ENCODE measurements at places on chromosomes 4 and X. TPM values are rescaled to one million over a fixed set of nuclear protein-coding genes. Genes with fewer than 3 reads are reported as not detected.

DNA sequence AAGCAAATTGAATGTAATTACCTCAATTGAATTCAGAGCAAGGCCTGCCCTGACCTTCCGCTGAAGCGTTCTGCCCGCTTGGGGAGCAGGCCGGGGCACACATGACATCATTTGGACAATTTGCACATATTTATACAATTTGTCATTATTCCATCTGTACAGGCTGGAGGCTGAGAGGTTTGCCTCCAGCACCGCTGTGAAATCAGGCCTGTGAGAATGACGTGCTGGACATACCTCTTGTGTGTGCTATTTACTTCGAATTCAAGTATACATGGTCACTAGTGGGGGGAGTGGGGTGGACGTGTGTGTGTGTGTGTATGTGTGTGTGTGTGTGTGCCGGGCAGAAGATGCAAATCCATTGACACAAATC lies 285.6 kb downstream of the SHOX start:
- no peak for DNase-seq

DNA sequence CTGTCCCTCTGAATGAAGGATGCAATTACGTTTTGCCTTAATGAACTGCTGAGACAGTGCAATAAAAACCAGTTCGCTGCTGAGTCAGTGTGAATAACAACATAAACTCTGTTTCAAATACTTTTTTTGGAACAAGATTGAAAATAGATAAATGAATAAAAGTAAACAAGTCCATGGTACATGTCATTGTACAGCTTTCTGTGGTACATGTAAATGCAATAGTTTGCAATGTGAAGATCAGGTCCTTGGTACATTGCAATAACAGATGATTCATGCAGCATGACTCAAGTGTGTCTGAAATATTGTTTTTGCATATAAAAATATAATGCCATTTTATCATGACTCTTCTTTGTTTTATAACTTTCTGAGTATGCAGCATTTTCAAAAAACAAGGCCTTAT lies 193.4 kb upstream of the PACRGL start:
- DNase-seq: no peak

DNA sequence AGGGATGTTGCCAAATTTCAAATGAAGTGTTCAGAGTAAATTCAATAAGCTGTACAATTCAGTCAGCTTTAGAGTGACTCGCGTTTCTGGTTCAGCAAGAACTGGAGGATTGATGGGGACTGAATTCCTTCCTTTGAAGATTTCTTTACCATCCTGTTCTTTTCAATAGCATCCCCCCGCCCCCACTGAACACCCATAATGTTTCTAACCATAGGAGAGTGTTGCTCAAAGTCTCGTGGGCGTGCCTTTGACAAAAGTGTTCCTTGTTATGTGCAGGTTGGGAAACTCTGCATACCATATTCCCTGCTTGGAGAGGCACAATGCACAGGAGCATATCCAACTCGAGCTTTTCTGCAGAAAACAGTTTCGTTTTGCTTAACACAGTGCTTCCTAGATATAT lies 323.5 kb upstream of the CASK start:
- DNase-seq: no peak

DNA sequence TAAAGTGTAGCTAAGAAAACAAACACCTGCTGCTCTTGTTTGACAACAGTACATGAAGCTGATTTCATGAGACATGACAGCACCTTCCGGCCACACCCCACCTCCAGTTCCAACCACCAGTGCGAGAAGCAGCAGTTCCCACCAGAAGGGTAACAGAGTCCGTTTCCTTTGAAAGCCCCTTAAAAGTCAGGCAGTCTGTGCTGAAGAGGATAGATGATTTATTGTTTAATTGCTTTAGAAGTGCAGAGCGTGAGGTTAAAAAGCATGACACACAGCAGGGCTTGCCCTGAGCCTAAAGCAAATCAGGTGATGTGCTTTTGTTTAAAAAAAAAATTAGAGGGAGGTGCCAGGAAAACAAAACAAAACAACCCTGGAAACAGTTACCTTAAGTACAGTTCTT lies 82.6 kb downstream of the HADH start:
- no peak for DNase-seq

DNA sequence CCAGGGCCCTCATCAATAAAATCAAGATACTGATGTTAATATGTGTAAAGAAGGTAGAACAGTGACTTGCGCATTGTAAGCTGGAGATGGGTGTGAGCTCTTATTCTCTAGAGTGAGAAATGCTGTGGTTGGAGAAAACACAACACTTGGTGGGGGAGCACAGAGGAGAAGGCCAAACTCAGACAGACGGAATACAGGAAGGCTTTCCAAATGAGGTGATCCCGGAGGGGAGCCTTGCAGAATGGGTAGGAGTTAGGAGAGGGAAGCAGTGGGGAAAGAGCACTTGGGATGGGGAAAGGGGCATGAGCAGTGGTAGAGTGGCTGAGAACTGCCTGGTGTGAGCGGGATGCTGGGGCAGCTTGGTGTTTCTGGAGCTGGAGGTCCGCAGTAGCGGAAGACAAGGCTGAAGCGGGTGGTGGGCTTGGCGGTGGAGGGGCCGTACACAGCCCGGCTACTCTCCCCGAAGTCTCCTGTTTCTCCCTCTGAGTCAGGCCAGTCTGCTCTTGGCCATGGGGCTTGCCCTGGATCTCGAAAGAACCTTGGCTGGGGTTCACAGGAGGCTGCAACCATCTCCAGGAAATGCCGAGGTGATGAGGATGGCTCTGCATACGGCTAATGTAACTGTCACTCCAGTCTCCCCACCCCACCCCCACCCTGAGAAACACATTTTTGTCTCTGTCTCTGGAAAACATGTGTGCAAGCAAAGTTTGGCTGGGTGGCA lies 11.3 kb upstream of the PLAC1 start:
- DNase-seq: no peak

GRCh38 chrX:55004231-55004630 lies 4.1 kb downstream of the APEX2 start:
- no peak for DNase-seq

GRCh38 chr4:141047228-141047884 lies 85.9 kb downstream of the RNF150 start:
- no peak for DNase-seq

GRCh38 chrX:122579526-122579925 lies 604.6 kb upstream of the GRIA3 start:
- no peak for DNase-seq

- no peak for DNase-seq
Measured at GRCh38 chr4:3835527-3836405, 69.6 kb downstream of the ADRA2C start.

GRCh38 chrX:104284507-104284906 lies 29.8 kb upstream of the ESX1 start:
- DNase-seq: peak; percentile 14

- DNase-seq: no peak
Measured at GRCh38 chrX:18875256-18875878, 108.5 kb downstream of the PHKA2 start.

DNA sequence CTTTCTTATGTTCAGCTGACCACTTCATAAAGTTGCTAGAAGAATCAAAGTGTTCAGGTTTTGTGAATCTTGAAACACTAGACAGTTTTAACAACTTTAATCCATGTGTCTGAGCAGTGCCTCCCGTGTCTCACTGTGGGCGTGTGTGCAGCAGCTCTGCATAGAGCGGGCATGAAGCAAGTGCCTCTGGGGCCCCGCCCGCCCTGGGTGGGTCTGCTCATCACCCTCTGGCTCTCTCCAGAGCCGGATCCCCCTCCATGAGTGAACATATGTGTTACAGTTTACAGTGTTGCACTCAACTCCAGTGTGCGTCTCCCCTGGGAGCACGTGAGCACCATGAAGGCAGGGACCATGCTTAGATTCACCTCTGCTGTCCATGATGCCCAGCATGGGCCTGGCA lies 37.6 kb upstream of the CRMP1 start:
- DNase-seq: no peak

GRCh38 chr4:2154215-2154740 lies 87.6 kb downstream of the HAUS3 start:
- no peak for DNase-seq

DNA sequence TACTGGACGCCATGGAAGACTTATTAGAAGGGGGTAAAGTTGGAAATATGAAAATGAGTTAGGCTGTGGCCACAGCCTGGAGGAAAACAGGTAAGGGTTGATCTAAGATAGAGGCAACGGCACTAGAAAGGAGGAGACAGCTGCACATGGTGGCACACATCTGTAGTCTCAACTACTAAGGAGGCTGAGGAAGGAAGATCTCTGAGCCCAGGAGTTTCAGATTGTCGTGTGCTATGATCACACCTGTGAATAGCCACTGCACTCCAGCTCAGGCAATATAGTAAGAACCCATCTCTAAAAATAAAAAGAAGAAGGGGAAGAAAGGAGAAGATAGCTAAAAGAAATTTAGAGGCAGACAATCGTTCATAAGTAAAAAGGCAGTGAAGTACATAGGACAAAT lies 87.8 kb upstream of the SORBS2 start:
- DNase-seq: no peak

GRCh38 chr4:26837993-26838842 lies 22.4 kb upstream of the STIM2 start:
- no peak for DNase-seq

GRCh38 chr4:116724249-116724648 lies 361.1 kb downstream of the TRAM1L1 start:
- no peak for DNase-seq

DNA sequence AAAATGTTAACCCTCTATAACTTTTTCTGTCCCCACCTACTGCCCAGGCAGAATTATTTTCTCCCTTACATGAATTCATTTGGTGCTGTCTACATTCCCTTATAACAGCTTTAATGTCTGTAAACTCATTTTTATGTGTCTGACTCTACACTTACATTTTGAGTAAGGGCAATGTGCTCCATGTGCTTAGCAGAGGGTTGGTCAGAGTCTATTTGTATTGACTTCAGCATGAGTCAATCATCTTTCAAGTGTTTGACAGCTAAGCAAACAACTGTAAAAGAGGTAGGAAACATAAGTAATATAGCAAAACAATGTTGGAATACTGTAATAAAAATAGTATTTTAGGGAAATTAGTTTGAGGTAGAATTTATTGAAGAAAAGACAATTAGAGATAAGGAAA lies 6.3 kb downstream of the IL15 start:
- no peak for DNase-seq

- DNase-seq: no peak
Measured at GRCh38 chr4:138039010-138039409, 203.1 kb downstream of the SLC7A11 start.

DNA sequence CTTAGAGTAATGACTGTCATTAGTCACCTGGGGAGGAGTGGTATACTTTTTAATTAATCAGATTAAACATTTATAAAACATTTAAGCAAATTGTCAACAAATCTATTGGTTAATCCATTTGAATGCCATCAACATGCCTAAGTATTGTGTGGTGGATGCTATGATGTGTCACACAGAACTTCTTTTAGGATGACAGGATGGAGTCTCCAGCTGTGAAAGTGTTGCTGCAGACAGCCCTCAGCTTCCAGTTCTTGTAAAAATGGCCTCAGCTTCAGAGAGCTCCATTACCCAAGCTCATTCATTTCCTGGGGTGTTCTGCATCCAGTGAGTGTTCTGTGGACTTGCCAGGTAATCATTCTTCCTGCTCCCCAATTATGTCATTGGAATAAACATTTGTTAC lies 74.3 kb upstream of the CLNK start:
- DNase-seq: no peak

DNA sequence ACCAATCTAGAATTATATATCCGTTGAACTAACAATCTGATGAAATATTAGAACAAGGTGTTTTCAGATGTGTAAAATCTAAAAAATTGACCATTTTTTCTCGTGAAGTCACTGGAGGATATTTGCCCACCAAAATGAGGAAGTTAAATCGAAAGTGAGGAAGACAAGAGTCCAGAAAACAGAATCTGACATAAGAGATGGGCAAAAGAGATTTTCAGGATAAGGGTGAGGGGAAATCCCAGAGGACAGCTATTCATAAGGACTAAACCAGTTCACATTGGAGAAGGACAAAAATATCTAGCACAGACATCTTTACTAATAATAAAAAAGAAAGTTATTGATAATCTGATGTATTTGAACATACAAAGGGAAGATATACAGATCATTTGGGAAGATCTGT lies 18.7 kb upstream of the ALG13 start:
- no peak for DNase-seq

DNA sequence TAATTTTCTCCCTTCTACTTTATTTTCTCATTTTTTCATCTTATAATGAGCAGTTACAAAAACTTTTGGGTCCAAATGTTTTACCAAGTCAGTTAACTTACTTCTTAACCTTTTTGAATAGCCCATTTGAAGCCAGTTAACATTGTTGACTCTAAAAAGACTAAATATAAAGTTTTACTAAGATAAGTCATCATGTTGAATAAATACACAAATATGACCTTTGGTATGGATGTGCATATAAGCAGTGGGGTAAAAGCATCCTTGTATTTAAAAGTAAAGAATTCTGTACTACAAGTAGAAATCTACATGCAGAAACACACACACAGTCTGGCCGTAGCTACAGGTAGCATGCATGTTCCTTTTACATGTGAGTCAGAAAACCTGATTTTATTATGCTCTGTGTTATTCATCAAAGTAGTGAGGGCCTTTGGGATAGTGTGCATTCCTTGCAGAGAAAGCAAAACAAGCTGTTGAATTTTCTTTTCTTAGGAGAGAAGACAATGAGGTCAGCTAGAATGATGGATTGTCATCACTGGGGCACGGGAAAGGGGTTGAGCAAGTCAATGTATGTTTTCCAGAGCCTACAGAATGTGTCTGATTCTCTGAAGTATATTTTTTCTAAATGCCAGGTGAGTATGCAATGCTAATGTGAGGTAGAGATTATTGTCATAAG lies 533.2 kb upstream of the AGA start:
- DNase-seq: no peak

DNA sequence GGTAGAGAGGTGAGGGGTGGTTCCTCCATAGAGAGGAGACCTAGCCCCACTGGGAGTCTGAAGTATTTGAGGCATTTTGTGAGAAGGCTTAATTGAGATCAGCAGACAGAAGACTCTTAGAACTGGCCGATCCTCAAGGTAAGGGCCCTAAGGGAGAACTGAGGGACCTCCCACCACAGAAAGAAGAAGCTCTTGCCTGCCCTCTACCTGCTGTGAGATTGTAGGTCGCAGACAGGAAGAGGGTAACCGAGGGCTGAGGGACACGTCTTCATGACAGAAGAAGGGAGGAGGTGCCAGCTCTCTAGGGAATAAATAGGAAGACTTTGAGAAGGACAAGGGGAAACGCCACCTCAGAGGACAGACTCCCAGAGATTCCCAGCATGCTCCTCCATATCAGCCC lies 24.1 kb upstream of the MAGEC1 start:
- no peak for DNase-seq

GRCh38 chrX:41629539-41629938 lies 59.2 kb upstream of the GPR34 start:
- DNase-seq: no peak

The TIMP1 gene
- 118 TPM for total RNA-seq

The KCNE5 gene
- not detected for total RNA-seq

The IL21 gene
- not detected for total RNA-seq

The MEPE gene
- not detected for total RNA-seq

The ARHGAP36 gene
- total RNA-seq: not detected

The SLC25A43 gene
- 5.6 TPM for total RNA-seq

The IL3RA gene
- total RNA-seq: 9.7 TPM

The ADAM29 gene
- total RNA-seq: not detected

The PCDH19 gene
- total RNA-seq: 0.04 TPM

The ADH6 gene
- not detected for total RNA-seq

The RNF212 gene
- total RNA-seq: 13.0 TPM

The LARP7 gene
- 44.4 TPM for total RNA-seq

The RTL3 gene
- not detected for total RNA-seq

The TMPRSS11F gene
- total RNA-seq: not detected

The RPS6KA6 gene
- total RNA-seq: 5.0 TPM

The CENPVL3 gene
- 6.8 TPM for total RNA-seq

The SULT1E1 gene
- total RNA-seq: not detected

The TLR10 gene
- not detected for total RNA-seq

The CCDC160 gene
- 0.63 TPM for total RNA-seq

The H2BW2 gene
- total RNA-seq: not detected

The F9 gene
- not detected for total RNA-seq

The IQCM gene
- not detected for total RNA-seq

The NALF2 gene
- total RNA-seq: 3.6 TPM
